Naive thymus-derived CD4-positive, alpha-beta T cell (primary cell): ENCODE measurements at places on chromosomes 16 and 17.
A peak's percentile ranks its signal among the peaks of the same experiment; 100 is the strongest.

DNA sequence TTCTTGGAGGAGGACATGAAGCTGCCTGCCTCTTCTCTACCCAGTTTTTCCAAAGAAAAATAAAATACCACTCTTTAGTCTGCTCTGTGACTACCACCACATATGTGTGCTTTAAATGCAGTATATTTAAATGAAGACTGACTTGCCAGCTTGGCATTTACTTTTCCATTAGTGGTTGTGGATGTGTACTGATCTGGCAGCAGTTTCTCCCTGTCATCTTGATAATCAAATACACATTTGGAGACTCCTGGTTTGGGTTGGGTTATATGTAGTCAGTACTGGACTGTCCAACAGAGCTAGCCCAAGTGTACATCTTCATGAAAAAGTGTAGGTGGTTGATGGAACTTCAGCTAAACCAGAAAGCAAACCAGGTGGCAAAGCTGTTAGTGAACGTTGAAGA, 19.9 kb downstream of the COX10 start:
- DNase-seq: no peak
- H3K4me3 ChIP-seq: no peak overlapping the region
- no peaks in the 10 kb centered on the region for H3K27me3 ChIP-seq
- no peak overlapping the region for H3K27ac ChIP-seq

GRCh38 chr16:3458278-3458851, 14.9 kb downstream of the NAA60 start:
- peak; percentile 11 for DNase-seq
- peaks cover 46% of the 10 kb centered on the region for H3K4me1 ChIP-seq
- peak overlapping the region; percentile 84 for H3K4me3 ChIP-seq

GRCh38 chr17:14539801-14540200, 238.9 kb downstream of the HS3ST3B1 start:
- H3K4me3 ChIP-seq: no peak overlapping the region
- H3K36me3 ChIP-seq: no peaks in the 10 kb centered on the region
- DNase-seq: no peak
- no peaks in the 10 kb centered on the region for H3K27me3 ChIP-seq
- H3K4me1 ChIP-seq: no peaks in the 10 kb centered on the region

DNA sequence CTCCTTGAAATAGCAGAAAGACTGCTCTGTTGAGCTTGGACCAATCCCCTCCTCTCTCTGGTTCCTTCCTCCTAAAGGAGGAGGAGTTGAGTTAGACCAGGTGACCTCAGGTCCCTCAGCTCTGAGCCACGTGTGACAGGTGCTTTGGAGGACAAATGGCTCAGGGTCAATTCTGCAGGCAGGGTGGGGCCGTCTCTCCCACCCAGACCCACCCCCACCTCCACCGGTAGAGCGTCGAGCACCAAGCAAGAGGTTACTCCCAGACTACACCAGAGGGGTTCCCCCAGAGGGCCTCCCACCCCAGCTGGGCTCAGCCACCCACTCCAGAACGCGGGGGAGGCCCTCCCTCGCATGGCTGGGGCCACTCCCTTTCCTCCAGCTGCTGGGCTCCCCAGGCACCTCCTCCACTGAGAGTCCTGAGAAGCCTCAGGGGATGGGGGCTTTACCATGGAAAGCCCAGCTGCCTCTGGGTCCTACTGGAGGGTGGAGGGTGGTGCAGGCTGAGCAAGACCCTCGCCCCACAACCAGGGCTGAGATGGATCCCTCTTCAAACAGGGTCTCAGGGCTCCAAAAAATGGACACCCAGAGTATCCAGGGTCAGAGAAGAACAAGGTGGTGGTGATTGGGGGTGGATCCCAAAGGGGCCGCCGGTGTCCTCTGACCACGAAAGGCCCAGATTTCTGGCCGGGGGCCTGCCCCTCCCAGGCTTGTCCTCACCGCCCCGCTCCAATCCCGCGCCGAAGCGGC, 7.6 kb downstream of the MYO1C start:
- H3K4me1 ChIP-seq: peaks cover 23% of the 10 kb centered on the region
- H3K27ac ChIP-seq: peak overlapping the region; percentile 76
- DNase-seq: peak; percentile 57
- H3K4me3 ChIP-seq: peak overlapping the region; percentile 54
- no peaks in the 10 kb centered on the region for H3K27me3 ChIP-seq

GRCh38 chr17:1726626-1727257, 2.2 kb downstream of the WDR81 start:
- peaks cover 28% of the 10 kb centered on the region for H3K4me1 ChIP-seq
- no peaks in the 10 kb centered on the region for H3K36me3 ChIP-seq
- DNase-seq: no peak
- no peak overlapping the region for H3K27ac ChIP-seq
- no peaks in the 10 kb centered on the region for H3K27me3 ChIP-seq
- H3K4me3 ChIP-seq: no peak overlapping the region

GRCh38 chr17:44900894-44901293, 1.6 kb upstream of the EFTUD2 start:
- H3K36me3 ChIP-seq: no peaks in the 10 kb centered on the region
- H3K4me1 ChIP-seq: peaks cover 6% of the 10 kb centered on the region
- DNase-seq: no peak
- H3K27me3 ChIP-seq: no peaks in the 10 kb centered on the region

- peaks cover 26% of the 10 kb centered on the region for H3K36me3 ChIP-seq
- H3K4me3 ChIP-seq: peak within 1 kb of the TSS; percentile 60
- peak; percentile 77 for DNase-seq
- peaks cover 5% of the 10 kb centered on the region for H3K4me1 ChIP-seq
- H3K27ac ChIP-seq: peak within 1 kb of the TSS; percentile 60
- H3K27me3 ChIP-seq: no peaks in the 10 kb centered on the region
Observed at GRCh38 chr17:58487589-58488427, at the start of gene HSF5. Gene HSF5 (minus strand): TSS chr17:58488408. CDS start chr17:58488274, 134 bp downstream.

GRCh38 chr16:89712274-89712781, 8.4 kb downstream of the VPS9D1 start:
- no peaks in the 10 kb centered on the region for H3K4me1 ChIP-seq
- H3K27me3 ChIP-seq: no peaks in the 10 kb centered on the region
- peak overlapping the region; percentile 47 for H3K4me3 ChIP-seq
- H3K36me3 ChIP-seq: peaks cover 4% of the 10 kb centered on the region
- DNase-seq: no peak

GRCh38 chr17:55735731-55736405, 13.2 kb upstream of the TMEM100 start:
- DNase-seq: peak; percentile 38
- no peaks in the 10 kb centered on the region for H3K4me1 ChIP-seq
- H3K36me3 ChIP-seq: no peaks in the 10 kb centered on the region
- no peak overlapping the region for H3K4me3 ChIP-seq
- no peak overlapping the region for H3K27ac ChIP-seq

- H3K27ac ChIP-seq: peak overlapping the region; percentile 74
- H3K36me3 ChIP-seq: peaks cover 29% of the 10 kb centered on the region
- no peak overlapping the region for H3K4me3 ChIP-seq
- no peaks in the 10 kb centered on the region for H3K27me3 ChIP-seq
- DNase-seq: no peak
- peaks cover 36% of the 10 kb centered on the region for H3K4me1 ChIP-seq
Observed at GRCh38 chr17:35023538-35023937, 40.0 kb downstream of the RFFL start.

DNA sequence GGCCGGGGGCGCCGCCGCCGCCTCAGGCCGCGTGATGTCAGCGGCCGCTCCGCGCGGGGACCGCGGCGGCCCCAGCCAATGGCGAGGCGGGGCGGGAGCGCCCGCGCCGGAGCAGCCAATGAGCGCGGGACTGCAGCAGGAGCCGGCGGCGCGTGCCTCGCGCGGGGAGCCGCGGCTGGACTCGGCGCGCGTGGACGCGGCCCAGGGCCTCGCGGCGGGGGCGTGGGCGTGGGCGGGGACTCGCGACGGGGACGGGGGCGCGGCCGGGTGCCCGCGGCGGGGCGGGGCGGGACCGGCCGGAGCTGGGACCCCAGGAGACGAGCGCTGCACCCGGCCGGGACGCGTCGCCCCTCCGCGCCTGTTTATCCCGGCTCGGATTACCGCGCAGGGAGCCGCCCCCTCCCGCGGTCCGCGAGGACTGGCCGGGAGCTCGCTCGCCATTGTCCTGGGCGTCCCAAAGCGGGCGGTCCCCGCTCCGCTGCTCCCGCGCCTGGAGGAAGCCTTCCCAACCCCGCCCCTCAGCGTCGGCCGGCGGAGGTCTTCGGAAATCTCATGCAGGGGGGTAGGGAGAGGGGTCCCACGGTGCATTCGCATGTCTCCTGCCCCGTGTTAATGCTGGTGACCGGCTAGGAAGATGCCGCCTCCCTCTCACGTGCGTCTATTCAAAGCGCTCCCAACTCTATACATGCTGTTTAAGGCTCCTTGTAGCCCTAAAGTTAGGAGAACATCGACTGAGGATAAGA, at the start of gene RNF157:
RNF157 (minus strand) TSS at position 33 of the 743 bp plus-strand sequence. CDS start 253 bp downstream, outside the sequence.
- no peaks in the 10 kb centered on the region for H3K27me3 ChIP-seq
- peak within 1 kb of the TSS; percentile 78 for H3K27ac ChIP-seq
- no peaks in the 10 kb centered on the region for H3K36me3 ChIP-seq

DNA sequence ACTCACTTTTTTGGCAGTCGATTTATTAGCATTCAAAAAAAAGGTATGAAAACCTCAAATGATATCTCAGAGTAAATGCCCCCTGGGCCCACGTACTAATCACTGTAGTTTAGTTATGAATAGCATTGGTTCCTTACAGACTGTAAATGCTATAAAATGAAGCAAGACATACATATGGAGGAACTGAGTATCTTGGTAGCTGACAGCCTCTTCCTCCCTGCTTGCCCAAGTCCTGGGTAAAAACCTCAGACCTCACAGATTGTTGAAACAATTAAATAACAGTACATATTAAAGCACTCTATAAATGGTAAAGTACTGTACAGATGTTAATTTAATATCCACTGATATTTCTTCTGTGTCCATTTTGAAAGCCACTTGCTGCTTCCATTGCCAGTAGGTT, 33.2 kb upstream of the ABCC11 start:
- peaks cover 44% of the 10 kb centered on the region for H3K36me3 ChIP-seq
- H3K4me1 ChIP-seq: no peaks in the 10 kb centered on the region
- H3K27me3 ChIP-seq: no peaks in the 10 kb centered on the region
- DNase-seq: no peak

- H3K27ac ChIP-seq: no peak overlapping the region
- H3K27me3 ChIP-seq: no peaks in the 10 kb centered on the region
- H3K4me1 ChIP-seq: no peaks in the 10 kb centered on the region
- H3K4me3 ChIP-seq: no peak overlapping the region
Observed at GRCh38 chr16:19227643-19228042, 57.9 kb upstream of the CLEC19A start.

GRCh38 chr17:74334393-74335039, 8.5 kb downstream of the KIF19 start:
- no peak for DNase-seq
- no peak overlapping the region for H3K27ac ChIP-seq
- H3K36me3 ChIP-seq: no peaks in the 10 kb centered on the region
- no peak overlapping the region for H3K4me3 ChIP-seq
- no peaks in the 10 kb centered on the region for H3K27me3 ChIP-seq

- H3K36me3 ChIP-seq: no peaks in the 10 kb centered on the region
- no peaks in the 10 kb centered on the region for H3K27me3 ChIP-seq
- no peak overlapping the region for H3K27ac ChIP-seq
- H3K4me1 ChIP-seq: no peaks in the 10 kb centered on the region
- H3K4me3 ChIP-seq: no peak overlapping the region
- no peak for DNase-seq
Observed at GRCh38 chr16:48864055-48864454, 254.1 kb upstream of the N4BP1 start.

DNA sequence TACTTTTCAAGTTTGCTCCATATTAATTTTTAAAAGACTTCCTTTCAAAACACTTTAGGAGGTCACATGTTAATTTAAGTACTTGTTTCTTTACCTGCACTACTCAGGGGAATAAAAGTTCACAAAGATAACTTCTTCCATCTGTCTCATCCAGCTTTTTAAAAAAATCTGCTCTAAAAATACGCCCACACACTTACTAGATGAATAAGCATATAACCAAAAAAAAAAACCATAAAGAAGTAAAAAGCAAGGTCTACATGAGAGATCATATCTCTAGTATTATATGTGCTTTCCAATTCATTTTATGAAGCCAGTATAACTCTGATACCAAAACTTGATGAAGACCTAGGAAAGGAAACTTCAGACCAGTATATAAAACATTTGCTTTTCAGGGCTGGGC, 17.2 kb downstream of the SKAP1 start:
- no peaks in the 10 kb centered on the region for H3K27me3 ChIP-seq
- H3K4me1 ChIP-seq: peaks cover 51% of the 10 kb centered on the region
- no peak overlapping the region for H3K4me3 ChIP-seq
- H3K27ac ChIP-seq: peak overlapping the region; percentile 60
- DNase-seq: no peak

GRCh38 chr17:74099442-74100340, 103.8 kb upstream of the RPL38 start:
- no peaks in the 10 kb centered on the region for H3K36me3 ChIP-seq
- H3K4me3 ChIP-seq: no peak overlapping the region
- no peak overlapping the region for H3K27ac ChIP-seq
- no peak for DNase-seq
- H3K27me3 ChIP-seq: no peaks in the 10 kb centered on the region

- DNase-seq: no peak
- no peaks in the 10 kb centered on the region for H3K4me1 ChIP-seq
- no peaks in the 10 kb centered on the region for H3K36me3 ChIP-seq
- H3K27ac ChIP-seq: no peak overlapping the region
- H3K4me3 ChIP-seq: no peak overlapping the region
Observed at GRCh38 chr17:72520665-72521303, 400.0 kb downstream of the SOX9 start.

DNA sequence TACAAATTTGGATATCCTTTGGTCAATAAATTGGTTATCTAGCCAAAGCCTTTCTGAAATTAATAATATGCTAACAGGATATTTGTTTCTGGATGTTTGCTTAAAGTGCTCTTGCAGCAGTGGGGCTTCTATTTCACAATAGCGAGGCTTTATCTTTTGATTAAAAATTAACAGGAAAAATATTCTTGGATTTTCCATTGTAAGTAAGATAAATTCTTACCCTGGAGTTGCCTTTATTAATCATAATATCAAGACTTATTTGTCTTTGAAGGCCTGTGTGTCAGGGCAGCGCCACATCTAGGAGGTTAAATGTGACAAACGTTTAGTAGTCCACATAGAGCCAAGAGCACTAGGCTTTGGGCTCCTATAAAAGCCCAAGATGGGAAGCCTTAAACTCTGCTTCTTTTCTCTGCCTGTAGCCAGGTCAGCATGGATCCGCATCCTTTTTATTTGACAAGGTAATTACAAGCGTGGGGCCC, 5.3 kb downstream of the TMEM97 start:
- no peaks in the 10 kb centered on the region for H3K27me3 ChIP-seq
- DNase-seq: no peak
- H3K36me3 ChIP-seq: peaks cover 21% of the 10 kb centered on the region
- peaks cover 7% of the 10 kb centered on the region for H3K4me1 ChIP-seq
- no peak overlapping the region for H3K27ac ChIP-seq

DNA sequence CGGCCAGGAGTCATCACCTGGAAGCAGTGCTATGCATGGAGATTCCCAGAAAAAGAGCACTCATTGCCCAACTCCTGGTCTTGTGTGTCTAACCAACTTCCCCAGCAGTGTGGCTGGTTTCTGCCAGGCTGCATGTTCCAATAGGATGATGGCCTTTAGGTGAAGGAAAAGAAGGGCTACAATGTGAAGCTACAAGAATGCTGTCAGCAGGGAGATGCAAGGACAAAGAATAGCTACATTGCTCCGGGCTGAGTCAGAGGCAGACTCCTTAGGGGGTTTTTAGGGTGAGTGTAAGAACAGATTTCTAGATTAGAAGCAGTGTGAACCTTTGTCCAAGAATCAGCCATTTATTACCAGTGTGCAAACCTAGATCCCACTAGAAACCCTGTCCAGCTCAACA, 63.0 kb upstream of the DNAH9 start:
- no peaks in the 10 kb centered on the region for H3K4me1 ChIP-seq
- H3K27me3 ChIP-seq: no peaks in the 10 kb centered on the region
- no peak overlapping the region for H3K27ac ChIP-seq
- DNase-seq: no peak
- no peak overlapping the region for H3K4me3 ChIP-seq
- no peaks in the 10 kb centered on the region for H3K36me3 ChIP-seq

- DNase-seq: no peak
- no peak overlapping the region for H3K27ac ChIP-seq
- no peaks in the 10 kb centered on the region for H3K36me3 ChIP-seq
- H3K4me3 ChIP-seq: no peak overlapping the region
Observed at GRCh38 chr16:22924492-22924891, 110.5 kb downstream of the HS3ST2 start.
